ENCODE measurements at places on chromosomes 2 and 18.

- DNase-seq = no peak
Observed at GRCh38 chr2:8981876-8982275, 21.6 kb downstream of the MBOAT2 start.

DNA sequence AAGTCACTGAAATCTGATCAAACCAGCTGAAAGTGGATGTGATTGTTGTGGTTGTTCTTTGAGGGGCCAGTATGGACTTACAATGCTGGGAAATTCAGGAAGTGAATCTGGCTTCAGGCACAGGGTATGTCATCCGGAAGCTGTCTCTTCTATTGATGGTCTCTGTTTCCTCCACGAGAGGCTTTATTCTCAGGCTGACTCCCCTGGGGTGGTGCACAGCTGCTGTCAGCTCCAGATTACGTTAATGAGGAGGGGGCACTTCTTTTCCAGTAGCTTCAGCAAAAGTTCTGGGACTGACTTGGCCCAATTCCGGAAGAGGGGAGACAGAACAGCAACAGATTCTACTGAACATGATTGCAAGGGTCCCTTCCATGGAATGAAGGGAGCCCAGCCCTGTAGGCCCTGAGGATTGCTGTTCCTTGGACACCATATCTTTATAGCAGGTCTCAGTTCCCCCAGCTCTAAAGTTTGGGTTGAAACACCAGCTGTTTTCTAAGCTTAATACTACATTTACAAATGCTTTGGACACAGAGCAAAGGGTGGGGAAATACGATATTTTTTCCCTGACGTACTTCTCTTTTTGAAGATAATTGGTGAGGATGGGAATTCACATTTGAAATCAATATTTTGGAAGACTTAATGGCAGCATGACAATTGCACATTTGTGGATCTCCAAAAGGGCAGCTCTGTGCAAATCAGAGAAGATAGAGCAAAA, 400.9 kb downstream of the TSN start:
- DNase-seq = no peak

DNA sequence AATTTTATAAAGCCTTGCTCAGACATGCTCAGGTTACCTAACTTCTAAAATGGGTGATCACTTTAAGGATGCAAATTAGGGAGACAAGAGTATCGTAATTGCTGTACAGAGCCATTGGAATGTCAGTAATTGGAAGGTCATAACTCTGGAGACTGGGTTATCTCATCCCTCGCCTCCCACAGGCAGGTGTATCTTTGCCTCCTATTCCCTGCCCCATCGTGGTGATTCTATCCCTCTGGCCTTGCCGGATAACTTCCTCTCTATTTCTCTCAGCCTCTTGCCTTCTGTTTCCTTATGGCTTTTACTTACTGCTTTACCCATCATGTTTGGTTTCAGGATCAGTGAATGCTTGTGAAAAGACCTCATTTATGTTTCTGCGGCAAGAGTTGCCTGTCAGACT, 2.5 kb downstream of the PDK1 start:
- no peak for DNase-seq

GRCh38 chr2:20803226-20803682, 19.6 kb downstream of the LDAH start:
- no peak for DNase-seq
